ENCODE measurements at places on chromosomes 2 and 18.

DNA sequence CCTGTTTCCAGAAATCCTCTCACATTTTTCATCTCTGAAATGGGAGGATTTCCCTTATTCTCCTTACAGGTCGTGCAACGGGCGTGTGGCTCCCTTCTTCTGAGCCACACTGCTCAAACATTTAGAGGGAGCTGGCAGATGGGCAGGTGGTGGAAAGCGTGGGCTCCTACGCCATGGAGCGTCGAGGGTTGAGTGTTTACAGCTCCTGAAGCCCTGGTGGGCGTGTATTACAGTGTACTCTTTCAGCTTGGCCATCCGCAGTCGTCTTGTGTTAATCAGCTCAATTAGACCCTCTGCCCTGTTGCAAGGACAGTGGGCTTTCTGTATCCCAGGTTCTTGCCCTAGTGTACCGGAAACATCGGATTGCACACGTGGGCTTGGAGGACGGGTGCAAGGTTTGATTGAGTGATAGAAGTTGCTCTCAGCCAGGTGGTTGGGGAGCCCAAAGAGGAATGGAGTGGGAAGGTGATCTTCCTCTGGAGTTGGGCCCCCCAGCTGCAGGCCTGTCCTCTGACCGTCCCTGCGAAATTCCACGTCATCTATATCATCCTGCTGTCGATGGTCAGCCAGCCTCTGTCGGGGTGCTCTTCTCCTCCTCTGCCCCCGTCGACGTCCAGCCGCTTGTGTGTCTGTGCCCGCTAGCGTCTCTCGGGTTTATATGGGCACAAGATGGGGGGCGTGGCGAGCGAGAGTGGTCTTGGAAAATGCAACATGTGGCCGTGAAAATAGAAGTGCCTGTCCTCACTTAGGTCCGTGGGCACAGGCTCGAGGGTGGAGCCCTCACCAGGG lies 120.3 kb upstream of the DSEL start:
- H3K27ac ChIP-seq: no peak overlapping the region
- no peaks in the 10 kb centered on the region for H3K36me3 ChIP-seq
- H3K27me3 ChIP-seq: no peaks in the 10 kb centered on the region
- H3K4me1 ChIP-seq: no peaks in the 10 kb centered on the region

- H3K27ac ChIP-seq: no peak overlapping the region
- H3K36me3 ChIP-seq: peaks cover 82% of the 10 kb centered on the region
- no peaks in the 10 kb centered on the region for H3K27me3 ChIP-seq
- no peaks in the 10 kb centered on the region for H3K4me1 ChIP-seq
- DNase-seq: no peak
These were observed 32.0 kb downstream of the ANKMY1 start for GRCh38 chr2:240525802-240526201.

DNA sequence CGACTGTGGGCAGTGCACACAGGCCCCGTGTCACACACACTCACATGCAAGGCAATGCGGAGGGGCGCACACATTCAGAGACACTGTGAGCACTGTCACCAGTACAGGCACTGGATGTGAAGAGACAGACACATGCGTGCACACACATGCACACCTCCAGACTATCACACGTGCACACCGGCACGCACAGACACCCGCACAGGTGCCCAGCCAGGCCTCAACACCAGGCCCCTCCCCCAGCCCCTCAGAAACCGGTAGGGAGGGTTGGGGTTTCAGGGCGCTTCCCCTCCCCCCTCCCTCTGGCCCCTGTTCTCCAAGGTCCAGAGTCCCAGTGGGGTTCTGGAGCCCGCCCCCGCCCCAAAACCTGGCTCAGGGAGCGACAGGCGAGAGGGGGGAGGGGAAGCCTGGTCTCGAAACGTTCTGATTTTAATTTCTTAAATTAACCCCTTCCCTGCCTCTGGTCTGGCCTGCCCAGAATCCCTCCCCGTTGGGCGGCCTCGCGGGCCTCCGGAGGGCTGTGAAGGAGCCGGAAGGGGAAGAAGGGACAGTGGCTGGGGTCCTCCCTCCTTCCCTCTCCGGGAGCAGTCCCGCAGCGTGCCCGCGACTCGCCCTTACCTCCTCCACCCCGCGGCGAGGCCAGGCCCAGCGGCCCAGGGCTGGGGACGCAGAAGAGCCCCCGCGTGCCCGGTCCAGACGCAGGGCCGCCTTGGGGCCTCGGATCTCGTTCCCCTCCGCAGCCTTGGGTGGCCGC lies 558 bp downstream of the FBXO41 start:
- H3K36me3 ChIP-seq: no peaks in the 10 kb centered on the region
- DNase-seq: no peak
- peak overlapping the region; percentile 27 for H3K27ac ChIP-seq
- peaks cover 10% of the 10 kb centered on the region for H3K27me3 ChIP-seq
- H3K4me1 ChIP-seq: peaks cover 12% of the 10 kb centered on the region
- peak overlapping the region; percentile 81 for H3K4me3 ChIP-seq

DNA sequence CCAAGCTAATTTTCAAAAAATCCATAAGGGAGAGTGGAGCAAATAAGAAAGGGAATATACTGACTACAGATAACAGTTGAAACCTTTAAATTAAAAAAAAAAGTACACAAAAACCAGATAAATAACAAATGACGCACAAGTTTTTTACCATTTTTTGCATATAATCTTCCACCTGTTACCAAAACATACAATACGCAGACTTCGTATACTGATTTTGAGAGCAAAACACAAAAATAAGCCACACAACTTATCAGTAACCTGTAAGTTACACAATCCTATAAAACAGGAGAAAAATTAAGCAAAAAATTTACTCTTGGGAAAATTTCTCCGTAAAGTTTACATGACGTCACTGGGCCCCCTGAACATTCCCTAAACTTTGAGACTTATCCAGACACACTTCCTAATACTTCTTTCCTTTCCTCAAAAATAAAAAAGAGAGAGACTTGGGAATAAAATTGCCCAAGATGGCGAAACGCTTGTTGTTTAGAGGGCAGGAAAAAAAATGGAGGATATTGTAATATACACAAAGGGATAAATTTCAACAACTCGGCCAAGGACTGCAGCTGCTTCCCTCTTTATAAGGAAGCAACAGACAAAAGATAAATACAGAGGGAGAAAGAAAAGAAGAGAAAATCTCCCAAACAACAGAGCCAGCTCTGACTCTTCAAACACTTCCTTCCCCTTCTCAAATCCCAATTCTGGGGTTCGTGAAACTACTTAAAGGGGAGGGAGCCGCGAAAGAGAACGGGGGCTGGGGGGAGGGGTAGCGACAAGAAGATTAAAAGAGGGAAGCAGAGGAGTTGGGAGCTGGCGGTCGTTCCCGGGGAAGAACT lies 1.6 kb downstream of the BAZ2B start:
- H3K4me3 ChIP-seq: peak overlapping the region; percentile 84

- H3K27ac ChIP-seq: peak overlapping the region; percentile 50
- peaks cover 69% of the 10 kb centered on the region for H3K4me1 ChIP-seq
- DNase-seq: no peak
- H3K4me3 ChIP-seq: peak overlapping the region; percentile 55
- H3K27me3 ChIP-seq: no peaks in the 10 kb centered on the region
These were observed 125.9 kb downstream of the ARHGAP15 start for GRCh38 chr2:143255086-143255485.

DNA sequence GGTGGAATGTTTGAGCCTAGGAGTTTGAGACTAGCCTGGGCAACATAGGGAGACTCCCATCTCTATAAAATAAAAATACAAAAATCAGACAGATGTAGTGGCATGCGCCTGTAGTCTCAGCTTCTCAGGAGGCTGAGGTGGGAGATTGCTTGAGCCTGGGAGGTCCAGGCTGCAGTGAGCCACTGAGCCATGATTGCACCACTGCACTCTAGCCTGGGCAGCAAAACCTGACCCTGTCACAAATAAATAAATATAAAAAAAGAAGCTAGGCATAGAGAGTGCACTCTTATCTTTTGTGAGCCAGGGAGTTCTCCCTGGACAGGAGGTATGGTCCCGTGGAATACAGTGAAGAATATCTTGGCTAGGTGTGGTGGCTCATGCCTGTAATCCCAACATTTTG lies 11.0 kb upstream of the KYNU start:
- no peak overlapping the region for H3K27ac ChIP-seq
- H3K27me3 ChIP-seq: peaks cover 4% of the 10 kb centered on the region
- no peak overlapping the region for H3K4me3 ChIP-seq
- H3K36me3 ChIP-seq: no peaks in the 10 kb centered on the region
- no peaks in the 10 kb centered on the region for H3K4me1 ChIP-seq

GRCh38 chr2:165957030-165957675 lies 3.6 kb upstream of the TTC21B start:
- H3K36me3 ChIP-seq: no peaks in the 10 kb centered on the region
- no peaks in the 10 kb centered on the region for H3K27me3 ChIP-seq
- H3K4me1 ChIP-seq: peaks cover 2% of the 10 kb centered on the region

GRCh38 chr2:80292474-80292873 lies 12.1 kb downstream of the LRRTM1 start:
- no peaks in the 10 kb centered on the region for H3K36me3 ChIP-seq
- H3K4me3 ChIP-seq: no peak overlapping the region
- H3K4me1 ChIP-seq: no peaks in the 10 kb centered on the region
- no peak for DNase-seq
- no peaks in the 10 kb centered on the region for H3K27me3 ChIP-seq

DNA sequence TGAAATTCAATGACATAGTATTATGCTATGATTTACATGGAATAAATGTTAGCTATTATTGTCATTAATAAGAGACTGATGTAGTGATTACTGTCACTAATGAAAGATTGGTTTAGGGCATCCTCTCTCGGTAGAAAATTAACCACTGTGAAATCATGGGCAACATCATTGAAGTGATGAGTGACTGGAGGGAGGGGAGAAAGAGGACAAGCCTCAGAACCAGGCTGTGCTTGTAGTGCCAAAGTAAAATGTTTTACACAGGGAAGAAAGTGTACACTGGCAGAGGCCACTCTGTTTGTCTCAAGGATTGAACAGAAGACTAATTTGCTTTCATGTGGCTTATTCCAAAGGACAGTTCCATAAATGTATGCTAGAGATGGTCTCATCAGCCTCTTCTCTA lies 456.2 kb upstream of the TCF4 start:
- no peaks in the 10 kb centered on the region for H3K27me3 ChIP-seq
- H3K27ac ChIP-seq: no peak overlapping the region
- no peak overlapping the region for H3K4me3 ChIP-seq
- DNase-seq: no peak
- no peaks in the 10 kb centered on the region for H3K4me1 ChIP-seq
